ENCODE measurements at places on chromosomes 11 and 22. TPM values are rescaled to one million over a fixed set of nuclear protein-coding genes. Genes with fewer than 3 reads are reported as not detected.
A peak's percentile ranks its signal among the peaks of the same experiment; 100 is the strongest.

DNA sequence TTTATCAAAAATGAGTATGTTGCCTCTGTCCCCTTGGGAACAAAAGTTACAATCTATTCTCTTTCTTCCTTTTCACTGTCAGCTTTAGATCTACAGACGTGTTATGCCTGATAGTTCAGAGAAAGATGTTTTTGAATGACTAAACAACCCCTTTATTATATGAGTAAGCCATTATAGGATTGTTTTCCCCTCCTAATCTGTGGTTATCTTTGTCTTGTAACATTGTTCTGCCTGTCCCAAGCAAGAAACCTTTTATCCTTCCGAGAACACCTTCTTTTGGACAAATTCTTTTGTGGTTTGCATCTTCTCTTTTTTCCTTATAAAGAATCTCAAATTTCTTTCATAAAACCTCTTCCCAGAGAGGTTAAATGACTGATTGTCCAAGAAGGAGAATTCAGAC is 208.4 kb downstream of the DDX10 start:
- no peak for DNase-seq

- no peak for DNase-seq
Observed at GRCh38 chr11:74669211-74670160, 61.7 kb downstream of the CHRDL2 start.

OR6T1 gene
- total RNA-seq, result not detected

DNA sequence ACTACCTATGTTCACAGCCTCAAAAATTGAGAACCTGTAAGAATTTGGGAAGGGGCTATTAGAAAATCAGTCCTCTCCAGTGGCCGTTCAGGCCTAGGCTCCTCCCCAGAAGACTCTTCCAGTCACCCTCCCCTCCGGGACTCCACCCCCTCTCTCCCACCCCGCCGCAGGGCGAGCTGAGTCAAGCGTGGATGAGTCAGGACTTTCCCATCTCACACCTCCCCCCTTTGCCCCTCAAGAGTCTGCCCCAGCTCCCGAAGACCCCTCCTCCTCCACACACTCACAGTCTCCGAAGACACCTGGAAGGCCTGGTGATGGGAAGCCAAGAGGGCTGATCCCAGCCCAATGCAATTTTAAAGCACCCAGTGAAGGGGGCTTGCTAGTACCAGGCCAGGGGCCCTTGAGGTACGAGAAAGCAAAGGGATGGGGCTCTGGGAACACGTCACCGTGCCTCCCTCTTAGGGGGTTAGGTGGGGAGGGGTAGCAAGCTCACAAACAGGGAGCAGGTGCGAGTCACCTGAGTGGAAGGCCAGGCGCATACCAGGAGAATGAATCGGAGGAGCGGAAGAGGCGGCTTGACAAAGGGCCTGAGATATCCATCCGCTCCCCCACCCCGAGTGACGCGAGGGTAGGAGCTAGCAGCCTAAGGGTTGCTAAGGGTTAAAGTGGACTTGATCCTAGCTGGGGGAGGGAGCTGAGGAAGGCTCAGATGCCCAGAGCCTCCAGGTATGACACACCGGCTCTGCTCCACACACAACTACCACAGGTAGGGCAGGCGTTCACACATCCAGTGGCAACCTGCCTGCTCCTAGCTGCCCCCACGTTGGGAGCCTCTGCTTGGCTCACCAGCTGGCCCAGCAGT is 13.6 kb downstream of the BCL9L start:
- peak; percentile 73 for DNase-seq

TRIM5 gene
- 33.4 TPM for total RNA-seq

DNA sequence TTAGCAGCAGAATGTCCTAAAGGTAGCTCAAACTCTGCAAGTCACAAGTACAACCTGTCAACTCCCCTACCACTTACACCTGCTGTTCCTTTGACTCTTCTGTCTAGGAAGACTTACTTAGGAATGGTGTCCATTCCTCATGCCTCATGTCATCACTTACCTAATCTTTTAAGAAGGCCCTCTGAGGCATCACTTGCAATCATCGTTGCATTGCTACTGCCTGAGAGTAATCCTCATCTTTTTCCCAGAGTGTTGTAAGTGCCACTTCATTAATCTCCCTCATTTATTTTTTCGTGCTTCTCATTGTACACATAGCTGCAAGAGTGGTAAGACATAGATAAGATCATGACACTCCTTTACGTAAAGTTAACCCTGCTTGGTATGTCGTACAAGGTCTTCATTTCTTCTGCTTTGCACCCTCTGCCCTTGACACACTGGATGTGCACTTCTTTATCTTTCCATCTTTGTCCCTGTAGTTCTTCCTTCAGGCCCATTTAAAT is 54.6 kb downstream of the SFI1 start:
- no peak for DNase-seq

- no peak for DNase-seq
Observed at GRCh38 chr11:115721296-115721995, 217.2 kb upstream of the CADM1 start.

ARVCF gene
- total RNA-seq, result 1.4 TPM

DNA sequence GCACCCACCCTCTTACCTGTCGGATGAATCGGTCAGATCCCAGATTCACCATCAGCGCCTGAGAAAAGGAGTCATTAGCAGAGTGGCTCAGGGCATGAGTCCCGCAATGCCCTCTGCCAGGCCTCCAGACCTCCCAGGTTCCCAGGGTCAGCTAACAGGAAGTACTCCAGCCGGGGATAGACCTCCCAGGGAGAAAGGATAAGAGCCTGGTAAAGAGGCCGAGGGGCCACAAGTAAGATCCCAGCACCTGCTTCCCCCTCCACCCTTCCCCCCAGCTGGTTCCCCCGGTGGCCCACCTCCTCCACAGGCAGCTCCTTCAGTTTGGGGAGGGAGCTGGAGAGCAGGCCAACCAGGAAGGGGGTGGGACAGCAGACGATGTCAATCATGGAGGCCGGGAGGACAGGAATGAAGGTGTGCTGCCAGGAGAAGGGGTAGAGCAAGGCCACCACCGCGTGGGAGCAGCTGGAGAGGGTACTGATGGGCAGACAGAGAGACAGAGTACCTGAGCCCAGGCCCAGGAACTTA is 16.4 kb downstream of the RPL27A start:
- no peak for DNase-seq

- DNase-seq, result no peak
Observed at GRCh38 chr11:114587398-114587953, 8.1 kb downstream of the NXPE4 start.

OR51B2 gene
- total RNA-seq, result not detected

TRPM5 gene
- total RNA-seq, result not detected

NXF1 gene
- total RNA-seq, result 110 TPM

SYT7 gene
- total RNA-seq, result not detected

GRCh38 chr11:118015385-118015841 is 29.2 kb downstream of the IL10RA start:
- peak; percentile 69 for DNase-seq

DNA sequence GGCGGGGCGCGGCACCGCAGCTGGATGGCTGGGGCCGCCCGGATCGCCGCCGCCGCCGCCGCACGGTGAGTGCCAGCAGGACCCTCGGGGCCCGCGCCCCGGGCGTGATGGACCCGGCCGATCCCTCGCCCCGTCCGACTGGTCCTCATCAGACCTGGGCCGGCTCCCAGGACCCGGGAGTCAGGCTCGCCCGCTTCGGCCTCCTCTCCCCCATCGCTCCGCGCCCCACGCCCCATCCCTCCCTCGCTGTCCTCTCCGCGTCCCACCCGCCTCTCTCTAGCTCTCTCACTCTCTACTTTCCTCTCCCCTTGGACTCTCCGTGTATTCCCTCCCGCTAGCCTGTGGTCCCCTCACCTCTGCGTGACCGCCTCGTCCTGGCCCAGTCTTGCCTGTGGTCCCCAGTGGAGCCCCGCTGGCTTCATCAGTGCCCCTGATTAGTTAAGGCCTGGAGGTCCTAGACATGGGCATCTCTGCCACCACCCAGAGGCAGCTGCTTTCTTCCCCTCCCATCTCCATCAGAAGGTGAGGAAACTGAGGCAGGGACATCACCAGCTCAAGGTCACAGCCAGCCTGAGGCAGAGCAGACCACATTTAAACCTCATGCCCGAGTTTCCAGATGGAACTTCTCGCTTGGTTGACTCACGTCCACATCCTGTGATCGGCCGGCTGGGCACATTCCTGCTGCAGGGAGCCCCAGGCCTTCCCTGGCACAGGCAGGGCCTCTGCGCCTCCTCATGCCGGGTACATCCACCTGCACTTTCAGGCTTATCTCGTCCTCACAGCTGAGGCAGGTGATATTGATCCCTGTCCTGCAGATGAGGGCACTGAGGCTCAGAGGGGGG is 429 bp downstream of the SLC39A13 start:
- DNase-seq, result no peak

- no peak for DNase-seq
Observed at GRCh38 chr11:134170919-134171281, 52.9 kb downstream of the NCAPD3 start.

GRCh38 chr11:69822676-69823494 is 3.7 kb upstream of the FGF3 start:
- DNase-seq, result no peak

DNA sequence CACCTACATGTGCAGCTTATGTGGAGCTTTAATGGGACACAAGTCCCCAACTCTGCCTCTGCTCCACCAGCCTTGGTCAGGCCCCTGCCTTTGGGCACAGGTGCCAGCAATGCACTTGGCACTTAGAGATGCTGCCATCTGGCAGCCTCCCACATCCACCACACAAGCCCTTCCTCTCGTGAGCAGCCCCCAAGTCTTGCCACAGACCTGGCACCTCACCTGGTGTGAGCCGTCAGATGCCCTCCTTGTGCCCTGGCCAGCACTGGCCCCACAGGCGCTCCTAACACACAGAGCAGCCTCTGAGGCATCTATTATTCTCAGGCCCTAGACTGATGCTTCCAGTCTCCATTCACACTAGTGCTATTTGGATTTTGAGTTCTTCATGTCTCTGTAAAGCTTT is 24.5 kb upstream of the SERPIND1 start:
- no peak for DNase-seq

GRCh38 chr11:32173977-32174376 is 83.1 kb downstream of the RCN1 start:
- no peak for DNase-seq

DNA sequence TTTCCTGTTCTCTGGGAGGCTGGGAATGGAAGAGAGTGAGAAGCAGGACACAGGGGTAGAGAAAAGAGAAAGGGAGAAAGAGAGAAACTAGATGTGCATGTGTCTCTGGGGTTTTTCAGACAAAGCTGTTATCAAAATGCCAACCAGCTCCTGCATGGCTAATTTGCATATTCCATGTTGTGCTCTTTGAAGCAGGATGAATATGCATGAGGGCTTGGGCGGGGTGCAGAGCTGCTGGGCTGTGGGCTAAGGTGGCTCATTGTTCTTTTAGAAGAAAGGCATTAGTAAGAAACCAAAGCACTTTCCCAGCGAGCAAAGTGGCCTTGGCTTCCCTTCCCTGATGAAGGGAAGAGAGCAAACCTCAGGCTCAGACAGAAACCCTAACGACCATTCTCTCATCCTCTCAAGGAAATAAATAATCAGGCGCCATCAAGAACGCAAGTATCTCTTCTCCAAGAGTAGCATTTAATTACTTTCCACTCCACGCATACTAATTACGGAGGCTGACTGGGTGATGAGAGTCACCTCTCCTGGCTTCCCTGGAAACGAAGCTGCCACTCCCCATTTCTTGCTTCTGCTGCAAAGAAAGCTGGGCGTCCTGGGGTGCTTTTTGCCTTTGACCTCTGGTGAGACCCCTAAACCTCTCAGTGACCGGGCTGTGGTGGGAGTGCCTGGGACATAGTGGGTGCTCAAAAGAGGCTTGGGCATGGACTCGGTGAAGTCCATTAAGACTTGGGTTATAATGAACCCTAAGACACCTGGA is 54.2 kb downstream of the FEZ1 start:
- no peak for DNase-seq

GRCh38 chr11:43392713-43393112 is 34.0 kb downstream of the TTC17 start:
- peak; percentile 35 for DNase-seq

GRCh38 chr11:69479591-69480271 is 1.7 kb upstream of the LINC01488 start:
- DNase-seq, result no peak

GRCh38 chr11:39288011-39288410 is 2171.4 kb downstream of the LRRC4C start:
- DNase-seq, result no peak

DNA sequence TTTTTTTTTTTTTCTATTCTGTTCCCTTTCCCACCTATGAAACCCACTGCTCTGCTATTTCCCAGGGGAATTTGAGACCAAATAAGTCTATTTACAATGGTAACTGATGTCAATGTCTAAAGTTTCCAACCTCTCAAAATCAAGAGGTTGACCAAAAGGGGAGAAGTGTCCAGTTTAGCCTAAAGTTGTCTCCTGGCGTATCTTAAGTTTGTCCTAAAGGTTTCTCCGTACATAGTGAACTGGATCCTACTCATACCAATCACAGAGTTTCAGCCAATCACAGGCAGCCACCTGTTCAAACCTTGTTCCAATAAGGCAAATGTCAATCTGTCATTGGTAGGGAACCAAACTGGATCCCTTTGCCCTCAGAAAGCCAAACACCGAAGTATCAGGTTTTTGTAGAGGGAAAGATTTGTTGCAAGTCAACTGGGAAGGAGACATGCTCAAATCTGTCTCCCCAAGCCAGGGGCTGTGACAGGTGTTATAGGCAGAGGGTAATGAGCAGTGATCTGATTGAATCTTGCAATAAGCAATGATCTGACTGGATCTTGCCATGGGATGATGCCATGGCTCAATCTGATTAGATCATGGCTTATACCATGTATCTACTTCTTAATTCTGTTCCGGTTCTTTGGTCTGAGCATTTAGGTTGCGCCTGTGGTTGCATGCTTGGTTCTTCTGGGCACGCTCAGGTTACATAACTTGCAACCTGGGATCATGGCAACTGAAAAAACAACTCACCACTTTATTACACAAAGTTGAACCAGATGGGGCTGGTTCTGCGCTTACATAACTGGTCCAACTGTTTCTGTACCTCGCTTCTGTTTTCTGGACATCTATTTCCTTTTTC is 1.1 kb upstream of the VPS37C start:
- no peak for DNase-seq

LGR4 gene
- 0.05 TPM for total RNA-seq

DNA sequence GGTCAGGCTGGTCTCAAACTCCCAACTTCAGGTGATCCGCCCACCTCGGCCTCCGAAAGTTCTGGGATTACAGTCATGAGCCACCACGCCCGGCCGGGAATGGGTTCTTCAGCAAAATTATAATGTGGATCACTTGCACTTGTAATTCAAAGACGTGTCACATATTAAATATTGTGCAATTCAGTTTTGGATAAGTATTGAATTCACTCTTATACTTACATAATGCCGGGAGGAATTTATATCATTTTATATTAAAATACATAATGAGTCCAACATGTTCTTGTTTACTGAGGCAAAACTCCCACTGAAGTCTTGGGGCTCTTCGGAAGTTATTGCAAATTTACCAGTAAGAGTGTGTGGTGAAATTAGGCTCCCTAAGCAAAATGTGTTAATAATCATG is 635.2 kb upstream of the LUZP2 start:
- no peak for DNase-seq

GRCh38 chr11:64885367-64886286 is 7.2 kb upstream of the EHD1 start:
- DNase-seq, result peak; percentile 54

DDX25 gene
- total RNA-seq, result not detected

TMEM86A gene
- 0.26 TPM for total RNA-seq

OR5P2 gene
- not detected for total RNA-seq

PAMR1 gene
- not detected for total RNA-seq

- no peak for DNase-seq
Observed at GRCh38 chr11:94934846-94935245, 38.5 kb downstream of the CWC15 start.

KRTAP5-8 gene
- 0.24 TPM for total RNA-seq

Data from activated CD8-positive, alpha-beta T cell treated with anti-CD3 and anti-CD28 coated beads, Interleukin-2, amount 10 ng/mL, durations not matched to agents 7 days and 5 days (primary cell).